ENCODE measurements at places on chromosomes 11 and 22.

DNA sequence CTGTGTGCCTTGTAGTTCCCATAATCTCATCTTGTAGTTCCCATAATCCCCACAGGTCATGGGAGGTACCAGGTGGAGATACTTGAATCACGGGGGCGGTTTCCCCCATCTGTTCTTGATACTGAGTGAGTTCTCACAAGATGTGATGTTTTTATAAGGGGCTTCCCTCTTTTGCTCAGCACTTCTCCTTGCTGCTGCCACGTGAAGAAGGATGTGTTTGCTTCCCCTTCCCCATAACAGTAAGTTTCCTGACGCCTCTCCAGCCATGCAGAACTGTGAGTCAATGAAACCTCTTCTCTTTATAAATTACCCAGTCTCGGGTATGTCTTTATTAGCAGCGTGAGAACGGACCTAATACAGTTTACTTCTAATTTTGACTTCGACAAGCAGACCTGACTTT, 14.0 kb upstream of the SMIM38 start:
- no peak for DNase-seq

DNA sequence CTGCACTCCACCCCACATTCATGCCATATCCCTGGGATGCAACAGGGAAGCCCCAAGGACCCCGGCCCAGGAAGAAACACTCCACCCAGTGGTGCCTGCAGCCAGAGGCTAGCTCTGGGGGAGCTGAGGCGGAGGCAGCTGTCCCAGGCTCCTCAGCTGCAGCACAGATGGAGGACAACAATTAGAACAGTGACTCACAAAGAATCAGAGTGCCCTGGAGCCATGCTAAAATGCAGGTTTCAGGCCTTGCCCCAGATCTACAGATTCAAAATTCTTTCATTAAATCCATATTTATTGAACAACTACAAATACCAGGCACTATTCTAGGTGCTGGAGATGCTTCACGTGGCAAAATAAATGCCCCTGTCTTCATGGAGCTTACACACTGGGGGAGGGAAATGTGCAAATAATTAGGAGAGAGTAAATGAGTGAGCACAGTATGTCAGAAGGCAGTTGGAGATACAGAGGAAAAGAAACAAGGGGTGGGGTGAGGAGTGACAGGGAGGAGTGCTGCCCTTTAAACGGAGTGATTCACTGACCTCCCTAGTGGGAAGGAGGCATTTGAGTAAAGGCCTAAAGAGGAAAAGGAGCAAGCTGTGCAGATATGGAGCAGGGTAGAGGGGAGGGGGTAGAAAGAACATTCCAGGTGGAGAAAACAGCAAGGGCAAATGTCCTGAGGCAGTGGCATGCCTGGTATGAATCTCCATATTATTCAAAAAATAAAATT, 73.3 kb upstream of the CSNK2A3 start:
- no peak for DNase-seq

DNA sequence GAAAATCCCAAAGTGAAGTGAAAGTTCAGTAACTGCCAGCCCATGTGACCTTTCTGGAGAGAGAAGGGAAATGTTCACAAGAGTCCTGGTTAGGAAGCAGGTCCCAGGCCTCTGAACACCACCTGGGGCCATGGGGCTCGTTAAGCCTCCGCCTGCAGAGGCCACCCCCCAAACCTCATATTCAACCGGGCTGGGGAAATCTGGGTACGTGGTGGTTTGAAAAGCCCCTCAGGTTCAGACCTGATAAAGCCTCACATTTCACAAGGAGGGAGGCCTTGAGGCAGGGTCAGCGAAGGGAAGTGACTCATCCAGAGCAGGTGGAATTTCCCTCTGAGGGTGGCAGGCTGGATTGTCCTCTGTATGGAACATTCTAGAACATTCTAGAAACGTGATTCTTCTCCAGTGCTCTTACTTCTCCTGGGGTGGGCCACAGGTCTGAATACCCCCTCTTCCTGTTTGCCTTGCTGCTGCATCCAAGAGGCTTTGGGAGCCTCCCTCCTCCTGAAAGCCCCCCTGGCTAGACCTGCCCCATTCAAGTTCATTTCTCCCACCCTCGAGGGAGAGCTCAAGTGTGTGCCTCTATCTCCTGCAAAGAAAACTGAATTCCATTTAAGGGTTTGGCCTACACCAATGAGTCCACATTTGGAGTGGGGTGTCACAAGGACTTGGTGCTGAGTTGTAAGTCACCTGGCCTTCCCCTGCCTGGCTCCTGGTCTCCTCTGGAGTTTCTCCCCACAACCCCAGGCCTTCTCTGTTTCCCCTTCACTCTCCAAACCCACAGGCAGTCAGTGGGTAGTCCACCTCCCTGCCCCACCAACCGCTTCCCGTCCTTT, 6.3 kb downstream of the FXYD2 start:
- no peak for DNase-seq

DNA sequence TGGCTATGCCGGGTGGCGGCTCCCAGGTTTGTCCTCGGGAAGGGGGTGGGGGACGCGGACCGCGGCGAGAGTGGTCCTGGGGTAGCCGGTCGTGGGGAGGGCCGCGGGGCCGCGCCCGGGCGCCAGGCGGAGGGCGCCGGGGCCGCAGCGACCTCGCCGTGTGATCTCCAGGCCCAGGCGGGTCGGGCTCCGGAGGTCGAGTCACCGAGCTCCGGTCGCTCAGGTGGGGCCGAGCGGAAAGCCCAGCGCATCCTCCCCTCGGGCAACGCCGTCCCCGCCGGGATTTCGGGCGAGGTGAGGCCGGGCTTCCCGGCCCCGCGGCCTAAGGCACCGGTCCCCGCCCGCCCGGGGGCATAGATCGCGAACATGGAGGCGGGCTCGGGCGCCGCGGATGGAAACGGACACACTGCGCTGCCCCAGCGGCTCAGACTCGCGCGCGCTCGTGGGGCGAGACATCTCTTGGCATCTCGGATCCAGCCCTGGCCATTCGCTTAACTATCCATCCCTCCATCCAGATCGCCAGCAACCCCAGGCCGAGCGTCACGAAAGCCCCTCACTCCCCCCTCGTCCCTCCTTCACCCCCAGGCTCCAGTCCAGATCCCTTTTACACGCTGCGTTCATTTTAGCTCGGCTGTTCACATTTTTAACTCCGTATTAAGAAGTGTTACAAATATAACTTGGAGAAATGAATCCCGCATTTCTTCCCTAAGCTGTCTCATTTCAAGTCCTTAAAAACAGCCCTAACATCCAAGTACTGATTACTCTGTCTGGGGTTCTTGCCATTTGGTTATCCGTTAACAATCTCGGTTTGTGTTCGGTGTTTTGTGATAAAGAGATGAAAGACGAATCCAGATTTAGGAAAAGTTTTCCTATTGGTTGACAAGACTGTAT, 460 bp downstream of the ZC3H12C start:
- DNase-seq, result peak; percentile 59
